ENCODE measurements at places on chromosomes 12 and 14. TPM values are rescaled to one million over a fixed set of nuclear protein-coding genes. Genes with fewer than 3 reads are reported as not detected.

KRT75 gene
- polyA plus RNA-seq, result not detected

ADCY4 gene
- polyA plus RNA-seq, result not detected

SERPINA4 gene
- not detected for polyA plus RNA-seq

FGF23 gene
- polyA plus RNA-seq, result not detected

DPY19L2 gene
- polyA plus RNA-seq, result 7.8 TPM

THAP2 gene
- 6.1 TPM for polyA plus RNA-seq

RITA1 gene
- 9.0 TPM for polyA plus RNA-seq

DNA sequence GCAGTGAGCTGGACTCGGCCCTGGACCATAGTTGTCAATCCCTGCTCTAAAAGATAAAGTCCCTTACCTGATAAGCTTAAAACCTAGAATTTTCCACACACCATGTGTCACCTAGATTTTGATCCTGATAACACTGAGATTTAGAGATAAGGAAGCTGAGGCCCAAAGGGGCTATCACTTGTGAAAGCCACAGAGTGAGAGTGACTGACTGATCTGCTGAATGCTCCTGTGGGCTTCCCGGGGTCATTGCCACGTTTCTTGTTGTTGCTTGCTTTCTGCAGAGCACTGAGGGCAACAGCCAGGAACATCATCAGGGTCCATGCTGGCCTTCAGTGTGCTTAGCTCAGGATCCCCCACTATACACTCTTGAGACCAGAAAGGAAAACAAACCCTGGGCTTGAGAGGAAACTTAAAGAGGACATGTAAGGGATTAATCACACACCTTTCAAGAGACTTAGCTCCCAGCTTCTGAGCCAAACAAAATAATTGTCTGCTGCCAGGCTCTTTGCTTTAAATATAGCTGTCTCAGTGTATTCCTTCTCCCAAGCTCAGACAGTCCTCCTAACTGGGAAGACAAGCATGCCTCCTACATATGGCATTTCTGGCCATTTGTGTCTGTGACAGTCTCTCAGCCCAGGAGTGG, 82.6 kb upstream of the ARHGAP5 start:
- DNase-seq, result no peak

DNA sequence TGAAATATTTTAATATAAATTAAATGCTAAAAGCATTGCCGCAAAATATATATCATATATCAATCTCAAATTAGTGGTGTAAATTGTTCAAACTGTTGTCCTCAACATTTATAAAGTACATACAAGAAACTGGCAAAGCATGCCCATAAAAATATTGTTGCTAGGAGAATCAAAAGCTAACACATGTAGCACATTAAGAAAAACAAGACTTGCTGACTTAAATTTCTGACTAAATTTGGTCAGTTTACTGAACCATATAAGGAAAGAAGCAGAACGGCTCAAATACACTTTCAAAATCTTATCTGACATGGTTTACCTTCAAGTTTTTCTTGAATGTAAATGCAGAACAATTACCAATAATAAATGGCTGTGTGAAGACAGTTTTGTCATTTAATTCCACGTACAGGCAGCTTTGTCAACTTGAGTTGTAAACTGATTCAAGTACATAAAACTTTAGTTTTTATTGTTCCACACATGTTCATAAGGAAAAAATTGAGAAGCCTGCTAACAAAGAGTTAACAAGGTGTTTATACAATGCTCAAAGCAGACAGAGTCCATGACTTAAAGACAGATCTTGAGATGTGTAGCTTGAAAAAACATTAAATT, 50.4 kb downstream of the PPP1R12A start:
- DNase-seq, result no peak

DNA sequence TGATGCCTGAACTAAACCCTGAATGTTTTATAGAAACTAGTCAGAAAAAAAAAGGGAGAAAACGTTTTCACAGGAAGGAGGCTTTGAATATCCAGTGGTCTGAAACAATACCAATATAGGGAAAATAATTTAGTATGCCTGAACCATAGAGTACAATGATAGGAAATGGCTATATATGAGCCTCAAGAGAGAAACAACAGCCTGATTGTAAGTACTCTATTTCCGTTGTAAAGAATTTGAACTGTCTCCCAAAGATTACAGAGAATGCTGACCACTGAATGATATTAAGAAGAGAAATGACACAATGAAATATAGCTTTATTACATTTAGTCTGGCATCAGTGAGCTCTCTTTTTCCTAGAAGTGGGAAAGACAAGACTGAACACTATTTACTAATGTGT, 5.5 kb upstream of the GABARAPL1 start:
- DNase-seq, result no peak

DNA sequence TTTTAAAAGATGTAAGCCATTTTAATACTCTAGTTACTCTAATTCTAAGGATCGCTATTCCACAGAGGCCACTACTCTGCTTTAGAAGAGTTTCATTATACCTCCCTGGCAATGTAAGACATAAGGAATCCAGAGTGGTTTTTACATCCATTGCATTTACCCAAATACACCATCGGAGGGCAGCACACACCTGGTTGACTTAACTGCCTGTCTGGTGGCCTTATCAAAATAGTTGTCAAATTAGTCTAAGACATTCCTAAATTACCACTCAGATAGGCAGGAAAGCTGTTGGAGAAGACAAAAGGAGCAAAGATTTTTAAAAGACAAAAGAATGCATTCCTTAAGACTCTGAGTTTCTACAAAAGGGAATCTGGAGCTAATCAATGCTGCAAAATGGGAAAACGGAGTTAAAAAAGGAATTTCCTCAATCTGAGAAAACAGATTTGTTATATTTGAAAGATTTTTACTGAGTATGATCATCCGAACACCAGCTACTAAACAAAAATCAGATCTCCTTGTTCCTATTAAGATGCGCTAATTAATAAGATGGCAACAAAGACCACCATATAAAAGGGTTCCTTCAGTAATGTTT, 33.8 kb upstream of the FGD4 start:
- peak; percentile 47 for DNase-seq

- DNase-seq, result no peak
Observed at GRCh38 chr12:118999107-118999506, 17.8 kb downstream of the SRRM4 start.

DNA sequence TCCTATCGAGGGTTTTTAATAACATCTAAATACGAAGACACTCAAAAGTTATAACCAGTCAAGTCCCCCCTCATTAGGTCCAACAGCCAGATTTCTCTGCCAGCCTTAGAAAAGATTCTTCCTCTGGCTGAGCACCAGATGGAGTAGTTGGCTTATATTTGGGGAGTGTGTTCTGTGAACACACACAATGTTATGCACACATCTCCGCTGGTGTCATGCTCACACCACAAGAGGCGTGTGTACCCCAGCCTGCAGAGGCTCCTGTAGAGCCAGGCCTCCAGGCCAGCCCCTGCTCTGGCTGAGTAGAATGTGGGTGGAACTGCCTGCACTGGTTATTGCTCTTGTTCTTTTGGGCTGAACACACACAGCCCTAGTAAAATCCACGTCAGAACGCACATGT, 64.0 kb downstream of the PIWIL1 start:
- no peak for DNase-seq

DNA sequence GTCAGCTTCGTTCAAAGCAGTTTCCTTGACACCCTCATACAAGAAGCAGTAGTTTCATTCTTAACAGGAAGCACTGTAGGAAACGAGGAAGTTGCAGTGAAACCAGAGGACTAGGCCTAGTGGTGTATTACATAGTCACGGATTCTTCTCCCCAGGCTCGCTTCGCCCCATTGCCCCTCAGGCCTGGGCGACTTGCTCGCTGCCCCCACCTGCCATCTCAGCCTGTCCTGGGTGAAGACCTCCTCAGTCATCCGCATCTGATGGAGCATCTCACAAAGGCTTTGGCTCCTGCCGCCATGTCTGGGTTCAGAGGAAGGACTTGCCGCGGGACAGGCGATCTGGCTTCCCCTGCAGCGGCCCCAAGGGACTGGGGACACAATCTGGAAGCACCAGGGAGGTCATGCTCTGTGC, 93.5 kb downstream of the LMNTD1 start:
- DNase-seq, result no peak

GRCh38 chr12:48901278-48901677, 24.0 kb downstream of the FKBP11 start:
- no peak for DNase-seq

GRCh38 chr12:63068857-63069442, 82.1 kb downstream of the AVPR1A start:
- DNase-seq, result peak; percentile 34

DNA sequence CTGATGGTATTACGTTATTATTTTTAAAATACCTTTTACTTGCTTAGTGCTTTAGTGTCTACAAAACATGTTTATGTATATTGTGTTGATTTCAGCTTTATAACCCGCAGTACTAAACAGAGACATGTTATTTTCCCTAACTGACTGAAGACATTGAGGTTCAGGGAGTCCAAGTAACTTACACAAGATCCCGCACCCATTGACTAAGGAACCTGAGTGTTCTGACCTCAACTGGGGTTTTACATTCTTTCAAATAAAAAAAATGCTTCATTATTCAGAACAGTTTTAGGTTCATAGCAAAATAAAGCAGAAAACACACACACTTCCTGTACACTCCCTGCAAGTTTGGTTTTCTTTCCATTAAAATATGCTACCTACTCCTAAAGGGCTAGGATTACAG, 60.4 kb upstream of the METAP2 start:
- DNase-seq, result no peak

GRCh38 chr14:22384167-22384549, 204.9 kb downstream of the DAD1 start:
- DNase-seq, result no peak

DNA sequence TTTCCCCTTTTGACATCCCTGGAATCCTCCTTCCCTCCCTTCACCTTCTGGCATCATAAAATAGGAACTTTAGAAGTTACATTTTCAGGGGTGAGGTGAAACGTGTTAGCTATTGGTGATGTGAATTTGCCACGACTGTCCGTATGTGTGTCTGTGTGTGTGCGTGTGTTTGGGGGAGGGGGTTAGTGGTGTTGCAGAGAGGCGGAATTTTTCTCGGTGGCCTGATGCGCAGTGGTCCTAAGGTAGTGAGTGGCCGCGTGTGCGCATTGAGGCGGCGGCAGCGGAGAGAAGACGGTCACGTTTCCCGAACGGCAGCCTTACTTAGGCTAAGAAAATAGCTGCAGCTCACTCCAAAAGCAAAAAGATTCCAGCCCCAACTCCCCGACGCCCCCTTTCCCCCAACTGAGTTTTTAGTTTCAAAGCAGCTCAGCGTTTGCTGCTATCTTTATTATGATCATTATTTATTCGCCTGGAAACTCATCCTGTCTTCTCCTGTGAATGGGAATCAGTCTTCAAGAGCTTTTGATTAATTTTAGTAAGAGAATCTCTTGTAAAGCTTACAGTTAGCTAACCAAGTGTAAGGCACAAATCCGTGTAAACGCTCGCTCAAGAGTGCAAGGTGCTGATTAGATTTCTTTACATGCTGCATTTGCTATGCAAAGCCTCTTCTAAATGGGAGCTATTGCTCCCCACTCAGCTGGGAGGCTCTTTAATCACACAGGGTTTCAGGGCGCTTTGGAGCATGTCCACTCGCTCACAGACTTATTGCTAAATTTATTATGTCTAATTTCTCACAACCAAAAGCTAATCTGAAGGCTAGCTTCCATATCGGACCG, 4.7 kb downstream of the FLRT2 start:
- no peak for DNase-seq

- DNase-seq, result no peak
Observed at GRCh38 chr12:67916266-67916970, 72.8 kb upstream of the IFNG-AS1 start.

DNA sequence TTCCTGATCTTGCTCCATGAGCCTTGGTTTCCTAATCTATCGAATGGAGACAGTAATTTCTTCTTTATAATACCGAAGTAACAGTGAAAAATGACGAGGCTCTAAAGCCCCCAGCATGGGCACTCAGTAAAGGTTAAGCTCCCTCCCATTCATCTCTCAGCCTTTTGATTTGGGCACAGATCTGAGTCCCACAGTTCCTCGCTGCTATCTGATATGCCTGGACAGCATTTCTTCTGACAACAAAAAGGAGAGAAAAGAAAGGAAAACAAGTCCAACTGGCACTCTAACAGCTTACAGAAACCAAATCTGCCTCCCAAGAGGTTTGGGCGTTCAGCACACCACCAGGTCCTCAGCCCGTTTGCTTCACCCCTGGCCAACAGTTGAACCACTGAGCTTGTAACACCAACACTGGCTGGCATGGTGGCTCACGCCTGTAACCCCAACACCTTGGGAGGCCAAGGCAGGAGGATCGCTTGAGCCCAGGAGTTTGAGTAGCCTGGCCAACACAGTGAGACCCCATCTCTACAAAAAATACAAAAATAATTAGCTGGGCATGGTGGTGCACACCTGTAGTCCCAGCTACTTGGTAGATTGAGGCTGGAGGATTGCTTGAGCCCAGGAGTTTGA, 19.5 kb downstream of the CCDC88C start:
- DNase-seq, result no peak

DNA sequence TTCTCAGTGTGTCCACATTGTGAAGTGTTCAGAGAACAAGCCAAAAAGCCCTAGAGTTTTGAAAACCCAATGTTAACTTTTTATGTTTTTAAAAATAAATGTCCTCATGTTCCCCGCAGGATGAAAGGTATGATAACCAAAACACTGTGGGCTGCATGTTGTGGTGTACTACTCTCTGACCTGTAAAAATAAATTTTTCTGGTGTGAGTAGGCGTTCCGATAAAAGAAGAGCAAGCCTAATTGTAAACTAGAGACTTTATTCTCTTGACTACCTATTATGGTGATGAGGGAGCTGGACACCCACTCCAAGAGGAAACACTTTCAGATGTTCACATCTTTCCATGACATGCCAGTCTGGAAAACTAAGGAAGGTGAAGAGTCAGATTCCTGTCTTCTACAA, 18.2 kb downstream of the PTGER2 start:
- no peak for DNase-seq

GRCh38 chr12:108806346-108806745, 51.0 kb downstream of the SSH1 start:
- DNase-seq, result no peak

DNA sequence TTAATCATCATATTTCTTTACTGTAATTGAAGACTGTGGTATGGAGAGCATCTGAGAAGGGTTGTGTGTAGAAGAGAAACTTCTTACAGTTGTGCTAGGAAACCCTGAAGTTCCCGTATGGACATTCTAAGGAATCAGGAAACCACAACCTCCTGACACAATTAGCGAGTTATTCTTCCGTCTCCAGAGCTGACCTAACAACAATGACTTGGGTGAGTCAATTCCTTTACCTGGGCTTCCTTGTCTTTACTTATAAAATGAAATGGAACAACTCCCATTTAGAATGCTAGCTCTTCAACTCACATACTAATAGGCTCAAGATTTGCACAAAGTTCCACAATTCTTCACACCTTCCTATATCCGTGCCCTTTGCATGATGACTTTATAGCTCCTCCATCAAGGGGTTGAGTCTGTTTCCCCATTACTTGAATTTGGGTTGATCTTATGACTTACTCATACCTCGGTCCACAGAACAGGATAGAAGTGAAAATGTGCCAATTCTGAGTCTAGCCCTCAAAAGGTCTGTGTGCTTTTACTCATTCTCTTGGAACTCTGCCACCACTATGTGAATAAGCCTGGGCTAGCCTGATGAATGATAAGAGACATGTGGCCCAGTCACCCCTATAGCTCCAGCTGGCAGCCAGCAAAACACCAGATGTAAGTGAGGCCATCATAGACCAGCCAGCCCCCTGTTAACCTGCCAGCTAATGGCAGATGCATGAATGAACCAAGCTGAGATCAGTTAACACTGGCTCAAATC, 459.4 kb downstream of the ETNK1 start:
- peak; percentile 88 for DNase-seq
